ENCODE measurements at places on chromosomes 7 and 10.
A peak's percentile ranks its signal among the peaks of the same experiment; 100 is the strongest.

GRCh38 chr7:150989456-150989855 is 1.4 kb upstream of the NOS3 start:
- DNase-seq = peak; percentile 29

DNA sequence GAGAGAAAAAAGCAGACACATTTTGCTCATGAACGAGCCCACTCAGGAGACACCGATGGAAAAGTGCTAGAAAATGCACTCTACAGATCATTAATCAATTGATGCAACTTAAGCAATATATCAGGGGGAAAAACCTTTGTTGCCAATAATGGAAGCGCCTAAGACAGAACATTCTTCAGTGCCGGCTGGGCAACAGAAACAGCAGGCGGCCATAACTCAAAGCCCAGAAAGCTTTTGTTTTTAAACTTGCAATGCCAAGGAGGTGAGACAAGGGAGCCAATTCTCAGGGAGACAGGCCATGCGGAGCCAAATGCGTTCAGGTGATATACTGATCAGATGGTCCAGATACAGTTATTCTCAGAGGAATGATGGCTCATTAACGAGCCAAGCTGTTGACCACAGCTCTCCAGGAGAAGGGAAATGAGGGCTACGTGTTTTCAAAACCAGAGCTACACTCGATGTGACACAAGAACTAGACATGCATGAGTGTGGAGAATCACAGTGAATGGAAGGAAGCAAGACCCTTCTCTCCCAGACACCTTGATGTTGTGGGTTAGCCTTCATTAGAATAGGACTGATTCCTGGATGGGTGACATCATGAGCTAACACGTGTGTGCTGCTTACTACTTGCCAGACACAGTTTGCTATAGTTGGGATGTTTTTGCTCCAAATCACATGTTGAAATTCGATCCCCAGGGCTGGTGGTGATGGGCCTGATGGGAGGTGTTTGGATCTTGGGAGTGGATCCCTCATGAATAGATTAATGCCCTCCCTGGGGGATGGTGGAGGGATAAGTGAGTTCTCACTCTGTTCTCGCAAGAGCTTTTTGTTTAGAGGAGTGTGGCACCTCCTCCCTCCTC is 79.1 kb upstream of the KCNMA1 start:
- DNase-seq = no peak

GRCh38 chr7:141361960-141362359 is 189.2 kb upstream of the AGK start:
- no peak for DNase-seq

- no peak for DNase-seq
These were observed 6.5 kb upstream of the TSPAN14 start for GRCh38 chr10:80447436-80448190.

- DNase-seq = no peak
These were observed 31.0 kb upstream of the TRIM8 start for GRCh38 chr10:102613286-102613685.

DNA sequence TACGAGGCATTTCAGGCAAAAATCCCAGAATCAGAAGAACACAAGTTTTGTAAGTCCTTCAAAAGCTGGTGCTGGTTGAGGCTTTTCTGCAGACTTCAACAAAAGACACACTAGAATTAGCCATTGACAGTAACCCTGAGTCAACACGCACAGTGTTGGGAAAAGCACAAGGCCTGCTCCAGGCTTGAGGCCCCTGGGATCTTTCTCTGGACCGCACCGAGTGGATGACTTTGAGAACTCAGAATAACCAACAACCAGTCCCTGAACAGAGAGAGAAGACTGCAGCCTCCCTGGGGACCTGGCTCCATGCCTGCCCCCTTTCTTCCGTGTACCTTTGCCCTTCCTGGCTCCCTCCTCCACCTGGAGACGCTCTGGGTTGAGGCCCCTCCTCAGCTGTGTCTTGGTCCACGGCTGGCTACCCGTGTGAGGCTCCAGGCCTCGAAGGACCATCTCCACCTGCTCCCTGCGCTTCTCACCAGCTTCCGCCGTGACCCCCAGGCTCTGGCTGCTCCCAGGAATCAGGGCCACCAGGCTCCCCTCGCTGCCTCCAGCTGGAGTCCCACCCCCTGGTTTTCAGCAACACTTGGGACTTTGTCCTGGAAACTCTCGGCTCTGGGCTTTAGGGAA is 28.4 kb downstream of the DIP2C start:
- no peak for DNase-seq

- no peak for DNase-seq
These were observed 26.7 kb downstream of the GBX1 start for GRCh38 chr7:151140826-151141225.

- no peak for DNase-seq
These were observed 119.8 kb downstream of the SMURF1 start for GRCh38 chr7:99024066-99024465.

- no peak for DNase-seq
These were observed 22.9 kb upstream of the TCF7L2 start for GRCh38 chr10:112926906-112927688.

GRCh38 chr7:11026452-11027359 is 53.0 kb downstream of the PHF14 start:
- DNase-seq = no peak

Data from inflammatory macrophage treated with lipopolysaccharide for 1 hour (primary cell).